Pons (tissue), 1 donor: ENCODE measurements at places on chromosomes 12 and 14.

- DNase-seq: no peak
Observed at GRCh38 chr14:54653712-54654469, 87.0 kb downstream of the SAMD4A start.

GRCh38 chr12:128339631-128340030 is 72.7 kb downstream of the TMEM132C start:
- no peak for DNase-seq

DNA sequence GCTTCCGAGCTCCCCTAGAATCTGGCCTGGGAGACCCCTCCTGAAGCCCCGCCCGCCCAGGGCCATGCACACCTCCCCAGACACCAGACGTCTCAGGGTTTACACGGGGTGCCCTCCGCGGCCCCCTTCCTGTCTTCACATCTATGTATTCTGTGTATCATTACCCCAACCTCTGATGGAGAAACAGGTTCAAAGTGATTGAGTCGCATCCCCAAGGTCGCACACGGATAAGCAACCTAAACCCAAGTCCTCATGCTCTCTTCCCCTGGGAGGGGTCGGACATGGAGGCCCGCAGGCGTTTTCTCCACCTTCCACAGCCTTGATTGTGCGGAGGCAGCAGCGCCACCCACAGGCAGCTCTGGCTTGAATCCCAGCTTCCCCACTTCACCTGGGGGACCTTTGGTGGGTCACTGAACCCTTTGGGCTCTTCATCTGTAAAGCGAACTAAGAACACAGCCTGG is 237.3 kb downstream of the BCL11B start:
- no peak for DNase-seq

- DNase-seq: no peak
Observed at GRCh38 chr14:92625213-92625612, 111.6 kb downstream of the RIN3 start.

- DNase-seq: no peak
Observed at GRCh38 chr12:69046920-69047319, 113.9 kb upstream of the CPM start.

DNA sequence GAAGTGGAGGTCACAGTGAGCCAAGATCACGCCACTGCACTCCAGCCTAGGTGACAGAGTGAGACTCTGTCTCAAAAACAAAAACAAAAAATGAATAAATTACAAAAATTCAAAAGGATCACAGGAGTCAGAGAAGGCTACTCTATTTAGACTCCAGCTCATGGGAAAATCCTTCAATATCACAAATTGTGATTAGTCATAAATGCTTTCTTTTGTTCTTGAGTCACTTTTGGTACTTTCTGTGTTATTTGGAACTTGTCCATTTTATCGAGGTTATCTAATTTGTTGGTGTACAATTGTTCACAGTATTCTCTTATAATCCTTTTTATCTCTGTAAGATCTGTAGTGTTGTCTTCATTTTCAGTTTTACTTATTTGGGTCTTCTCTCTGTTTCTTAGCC is 18.9 kb downstream of the ALDH2 start:
- no peak for DNase-seq

DNA sequence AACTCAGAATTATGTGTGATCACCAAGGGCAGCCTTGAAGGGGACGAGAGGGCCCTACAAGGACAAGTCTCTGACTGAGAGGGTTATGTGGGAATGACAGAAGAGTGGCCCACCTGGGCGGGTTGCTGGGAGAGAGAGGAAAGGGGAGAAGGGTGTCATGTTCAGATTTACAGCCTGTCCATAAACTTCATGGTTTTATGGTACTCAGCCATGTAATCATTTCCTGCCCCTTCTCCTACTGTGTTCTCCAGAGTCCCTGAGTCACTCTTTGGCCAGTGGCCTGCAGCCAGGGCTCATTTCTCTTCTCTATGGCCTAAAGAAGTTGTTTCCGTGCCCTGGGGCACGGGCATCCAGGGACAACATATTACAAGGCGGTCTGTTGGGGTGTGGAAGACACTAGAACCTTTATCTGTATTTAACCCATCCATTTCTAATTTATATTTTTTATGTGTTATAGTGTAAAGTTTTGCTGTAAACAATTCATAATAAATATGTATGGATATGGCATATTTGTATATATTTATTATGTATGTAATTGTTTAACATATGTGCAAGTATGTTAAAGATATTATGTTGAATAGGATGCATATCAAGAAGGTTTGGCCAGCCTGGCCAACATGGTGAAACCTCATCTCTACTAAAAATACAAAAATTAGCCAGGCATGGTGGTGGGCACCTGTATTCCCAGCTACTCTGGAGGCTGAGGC is 26.9 kb downstream of the DDX47 start:
- no peak for DNase-seq

- no peak for DNase-seq
Observed at GRCh38 chr12:41485203-41485602, 297.1 kb downstream of the PDZRN4 start.

DNA sequence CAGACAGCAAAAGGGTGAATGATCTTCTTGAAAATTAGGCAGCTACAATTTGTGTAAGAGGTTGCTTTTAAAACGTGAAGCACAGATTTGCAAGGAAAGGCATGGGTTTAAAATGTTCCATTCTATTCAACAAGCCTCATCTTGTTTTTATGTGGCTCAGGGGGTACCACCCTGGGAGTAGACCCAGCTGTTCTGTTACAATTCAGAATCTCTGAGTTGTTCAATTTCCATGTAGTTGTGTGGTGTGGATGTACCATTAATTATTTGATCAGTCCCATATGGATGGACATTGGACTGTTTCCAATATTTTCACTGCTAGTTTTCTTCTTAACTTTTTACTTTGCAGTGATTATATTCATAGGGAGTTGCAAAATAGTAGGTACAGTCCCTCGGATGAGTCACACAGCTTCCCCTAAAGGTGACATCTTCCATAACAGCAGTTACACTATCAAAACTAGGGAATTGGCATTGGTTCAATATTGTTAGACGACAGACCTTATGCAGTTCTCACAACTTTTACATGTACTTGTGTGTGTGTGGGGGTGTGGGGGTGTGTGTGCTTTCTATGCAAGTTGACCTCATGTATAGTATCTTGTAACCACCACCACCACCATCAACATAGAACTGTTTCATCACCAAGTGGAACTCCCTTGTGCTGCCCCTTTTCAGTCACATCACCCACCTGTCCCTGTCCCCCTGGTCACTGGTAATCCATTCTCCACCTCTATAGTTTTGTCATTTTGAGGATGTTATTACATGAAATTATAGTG is 59.0 kb upstream of the CAPRIN2 start:
- DNase-seq: no peak

GRCh38 chr12:112599871-112600270 is 181.1 kb downstream of the PTPN11 start:
- DNase-seq: no peak

DNA sequence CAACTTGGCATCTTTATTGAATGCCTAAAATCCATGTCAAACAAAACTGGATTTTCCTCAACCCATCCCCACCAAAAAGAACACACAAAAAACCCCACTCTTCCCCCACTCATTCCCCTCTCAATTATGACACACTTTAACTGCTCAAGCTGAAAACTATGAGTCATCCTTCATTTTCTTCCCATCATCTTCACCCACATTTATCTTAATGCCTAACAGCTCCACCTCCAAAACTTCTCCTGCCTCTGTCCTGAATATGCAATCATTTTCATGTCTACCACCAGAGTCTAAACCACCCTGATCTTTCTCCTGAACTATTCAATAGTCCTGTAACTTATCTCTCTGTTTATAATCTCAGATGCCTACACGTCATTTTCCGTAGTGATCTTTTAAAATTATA is 239.7 kb downstream of the BCAT1 start:
- no peak for DNase-seq

GRCh38 chr14:20184181-20184580 is 6.5 kb upstream of the OR11G2 start:
- no peak for DNase-seq

GRCh38 chr12:12079291-12079690 is 8.6 kb downstream of the BCL2L14 start:
- no peak for DNase-seq

- DNase-seq: no peak
Observed at GRCh38 chr12:116927244-116927940, 16.6 kb downstream of the FBXW8 start.

- DNase-seq: peak; percentile 25
Observed at GRCh38 chr12:9123781-9124382, 8.2 kb upstream of the A2M start.

GRCh38 chr14:42222924-42223471 is 616.3 kb downstream of the LRFN5 start:
- DNase-seq: peak; percentile 45

- no peak for DNase-seq
Observed at GRCh38 chr12:92558806-92559205, 144.0 kb upstream of the PLEKHG7 start.

GRCh38 chr12:55850401-55850800 is 7.7 kb upstream of the MMP19 start:
- no peak for DNase-seq

GRCh38 chr12:41956353-41956752 is 188.3 kb downstream of the GXYLT1 start:
- DNase-seq: no peak

- no peak for DNase-seq
Observed at GRCh38 chr12:6641131-6641530, 5.4 kb upstream of the LPAR5 start.

- DNase-seq: no peak
Observed at GRCh38 chr14:29321646-29322045, 555.1 kb downstream of the FOXG1 start.

GRCh38 chr14:79136071-79137044 is 966.2 kb downstream of the NRXN3 start:
- no peak for DNase-seq

- DNase-seq: no peak
Observed at GRCh38 chr12:127025545-127025944, 1241.4 kb upstream of the TMEM132C start.

- peak; percentile 39 for DNase-seq
Observed at GRCh38 chr12:69007101-69007854, 74.3 kb upstream of the CPM start.

DNA sequence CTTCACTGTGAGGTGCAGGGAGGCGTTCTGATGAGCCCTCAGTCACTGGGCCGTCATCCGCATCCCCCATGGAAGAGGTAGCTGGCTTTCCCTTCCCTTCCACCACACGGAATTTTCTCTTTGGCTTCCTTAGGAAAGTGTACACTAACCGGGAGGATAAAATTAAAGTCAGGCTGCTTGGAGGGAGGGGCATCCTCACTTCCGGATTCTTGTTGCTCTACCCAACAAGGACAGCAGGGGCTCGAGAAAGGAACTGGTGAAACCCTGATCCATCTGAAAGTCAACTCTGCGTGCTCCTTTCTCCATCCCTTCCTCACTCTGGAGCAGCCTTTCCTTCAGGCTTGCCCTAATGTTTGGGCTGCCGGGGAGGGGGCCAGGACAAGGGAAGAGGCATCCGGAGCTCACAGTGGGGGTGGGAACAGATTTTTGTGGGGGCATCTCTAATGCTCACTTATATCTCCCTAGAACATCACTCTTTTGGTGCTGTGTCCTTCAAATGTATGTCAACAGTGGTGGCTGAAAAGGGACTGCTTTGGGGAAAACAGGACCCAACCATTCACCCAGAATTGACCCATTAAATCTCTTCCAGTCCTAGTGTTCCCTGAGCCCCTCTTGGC is 101.4 kb upstream of the FKBP4 start:
- no peak for DNase-seq

DNA sequence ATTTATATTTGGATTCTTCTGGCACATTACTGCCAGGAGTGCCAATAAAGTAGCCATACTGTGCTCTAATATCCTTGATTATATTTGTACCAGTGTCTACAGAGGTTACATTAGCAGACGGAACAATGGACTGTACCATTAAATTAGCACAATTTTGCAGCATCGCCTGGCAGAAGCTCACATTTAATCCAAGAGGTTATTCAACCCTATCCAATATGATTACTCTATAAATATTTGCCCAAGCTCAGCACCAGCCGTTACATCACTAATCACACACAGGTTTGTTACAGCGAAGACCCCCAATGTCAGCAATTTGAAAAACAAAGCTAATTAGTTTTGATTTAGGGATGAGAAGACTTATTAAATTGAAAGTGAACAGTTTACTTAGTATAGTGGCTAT is 16.9 kb upstream of the MGST1 start:
- DNase-seq: no peak

GRCh38 chr12:114636723-114637480 is 47.1 kb downstream of the TBX3 start:
- no peak for DNase-seq

DNA sequence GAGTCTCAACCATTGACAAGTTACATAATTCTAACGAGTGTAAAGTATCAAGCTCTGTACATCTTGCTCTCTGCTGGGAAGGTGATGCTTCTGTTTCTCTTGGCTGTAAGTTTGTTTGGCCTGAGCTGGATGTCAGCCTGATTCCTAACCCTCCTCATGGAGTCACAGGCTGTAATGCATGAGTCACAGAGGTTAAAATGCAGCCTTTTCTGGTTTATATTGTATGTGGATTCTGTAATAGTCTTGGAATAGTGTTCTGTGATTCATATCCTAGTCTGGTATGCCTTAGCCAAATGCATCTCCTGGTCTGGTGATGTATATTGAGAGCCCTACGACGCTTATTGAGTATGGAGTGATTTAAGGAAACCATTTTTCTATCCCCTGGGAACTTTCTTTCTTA is 104.5 kb upstream of the FRMD6 start:
- DNase-seq: peak; percentile 19

GRCh38 chr14:41404126-41404525 is 202.6 kb upstream of the LRFN5 start:
- no peak for DNase-seq

DNA sequence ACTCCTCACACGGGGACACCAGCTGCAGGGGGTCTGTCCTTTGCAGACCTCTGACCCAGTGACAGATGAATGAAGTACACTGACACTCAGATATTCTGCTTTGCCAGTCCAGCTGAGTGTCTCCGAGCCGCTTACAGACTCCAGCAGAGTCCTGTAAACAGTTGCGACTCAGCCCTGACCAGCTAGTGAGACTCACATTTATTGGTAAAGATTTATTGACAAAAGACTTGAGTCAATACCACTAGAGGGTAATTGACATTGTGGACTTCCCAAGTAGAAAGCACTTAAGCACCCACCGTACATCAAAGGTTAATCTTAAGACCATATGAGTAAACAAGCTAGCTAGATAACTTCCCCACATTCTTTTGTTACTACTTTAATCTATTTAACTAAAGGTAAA is 9.8 kb upstream of the FKBP4 start:
- no peak for DNase-seq

DNA sequence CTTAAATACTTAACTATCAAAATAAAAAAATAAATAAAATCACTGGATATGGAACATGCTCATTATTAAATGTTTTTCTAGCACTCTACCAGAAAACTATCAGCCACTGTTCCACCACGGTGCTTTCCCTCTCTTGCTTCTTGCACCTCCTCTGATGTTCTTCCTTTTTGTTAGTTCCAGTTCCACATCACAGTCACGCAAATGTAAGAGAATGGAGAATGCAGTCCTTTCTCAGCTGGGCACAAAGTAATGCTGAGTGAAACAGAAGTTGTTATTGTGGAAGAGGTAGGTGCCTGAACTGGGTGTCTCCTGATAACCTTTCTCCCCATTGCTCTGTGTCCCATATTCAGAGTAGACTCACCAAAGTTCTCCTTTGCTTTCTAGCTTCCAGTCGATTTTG is 1116.9 kb upstream of the TMEM132C start:
- DNase-seq: peak; percentile 38

GRCh38 chr14:53999061-53999488 is 42.5 kb upstream of the BMP4 start:
- DNase-seq: no peak

GRCh38 chr12:105470601-105471000 is 140.1 kb downstream of the C12orf75 start:
- DNase-seq: no peak

- no peak for DNase-seq
Observed at GRCh38 chr12:64685050-64685449, 74.2 kb downstream of the GNS start.
